DMS153 (cell line): ENCODE measurements at places on chromosomes 7 and 10.

- DNase-seq, result no peak
Measured at GRCh38 chr7:43546231-43546630, 36.7 kb upstream of the STK17A start.

DNA sequence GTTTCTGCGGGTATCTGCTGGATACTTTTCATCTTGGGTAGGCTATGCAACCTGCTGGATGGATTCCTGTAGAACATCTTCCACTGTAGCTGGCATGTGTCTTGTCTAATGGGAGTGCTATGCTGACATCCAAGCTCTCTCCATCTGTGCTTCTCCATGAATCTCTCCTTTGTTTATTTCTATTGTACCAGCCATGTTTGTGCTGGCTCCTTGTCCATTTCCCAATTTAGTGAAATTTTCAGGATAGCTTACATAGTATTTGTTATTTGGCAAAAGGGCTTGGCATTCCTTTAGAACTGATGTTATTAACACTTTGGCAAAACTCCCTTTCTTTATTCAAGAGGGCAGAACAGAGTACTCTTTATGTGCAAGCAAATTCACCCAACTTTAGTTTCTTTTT, 198.0 kb downstream of the CSTF2T start:
- DNase-seq, result no peak

DNA sequence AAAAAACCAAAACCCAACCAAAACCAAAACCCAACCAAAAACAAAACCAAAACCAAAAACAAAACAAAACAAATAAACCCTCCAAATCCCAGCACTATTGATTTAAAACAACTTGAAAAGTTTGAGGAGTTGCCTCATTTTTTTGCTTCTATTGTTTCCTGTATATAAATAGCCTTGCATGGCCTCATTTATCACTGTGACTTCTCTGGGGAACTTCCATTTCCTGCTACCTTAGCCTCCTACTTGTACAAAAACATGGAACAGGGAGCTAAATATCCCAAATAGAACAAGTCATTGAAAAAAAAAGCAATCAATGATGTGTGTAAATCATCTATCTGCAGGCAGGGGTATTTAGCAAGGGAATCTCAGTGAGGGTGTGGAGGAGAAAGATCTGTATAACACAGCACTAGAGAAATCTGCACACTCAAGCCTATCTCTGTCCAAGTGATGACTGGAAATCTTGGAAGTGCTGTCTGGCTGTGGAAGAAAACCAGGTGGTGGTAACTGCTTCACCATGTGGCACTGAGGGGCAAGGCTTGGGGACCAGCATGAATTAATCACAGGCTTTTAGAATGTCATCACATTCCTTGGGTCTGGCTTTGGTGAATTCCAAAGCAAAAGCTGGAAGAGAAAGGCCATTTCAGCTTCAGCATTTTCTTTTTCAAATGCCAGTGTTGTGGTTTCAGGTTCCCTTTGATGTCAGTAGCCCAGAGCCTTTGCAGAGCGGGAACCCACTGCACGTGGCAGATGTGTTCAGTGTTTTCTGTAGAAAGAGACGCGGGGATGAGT, 349.5 kb upstream of the ZNF32 start:
- no peak for DNase-seq

GRCh38 chr10:119542988-119543813, 682 bp upstream of the RGS10 start:
- DNase-seq, result no peak

DNA sequence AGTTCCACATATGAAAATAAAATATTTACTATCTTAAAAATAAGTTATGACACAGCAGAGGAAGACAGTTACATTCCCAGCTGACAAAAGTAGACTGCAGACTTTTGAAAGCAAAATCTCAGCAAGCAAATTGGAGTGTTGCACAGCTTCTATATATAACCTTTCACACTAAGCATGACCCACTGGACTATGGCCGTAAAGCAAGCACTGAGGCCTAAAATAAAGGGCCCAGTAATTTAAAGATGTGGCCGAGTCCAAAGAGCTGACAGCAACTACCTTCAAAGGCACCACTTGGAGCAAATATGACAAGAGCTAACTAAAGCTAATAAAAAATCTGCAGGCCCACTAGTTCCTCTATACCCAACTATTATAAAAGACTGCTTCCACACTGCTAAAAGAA, 6.5 kb downstream of the GDI2 start:
- DNase-seq, result no peak

DNA sequence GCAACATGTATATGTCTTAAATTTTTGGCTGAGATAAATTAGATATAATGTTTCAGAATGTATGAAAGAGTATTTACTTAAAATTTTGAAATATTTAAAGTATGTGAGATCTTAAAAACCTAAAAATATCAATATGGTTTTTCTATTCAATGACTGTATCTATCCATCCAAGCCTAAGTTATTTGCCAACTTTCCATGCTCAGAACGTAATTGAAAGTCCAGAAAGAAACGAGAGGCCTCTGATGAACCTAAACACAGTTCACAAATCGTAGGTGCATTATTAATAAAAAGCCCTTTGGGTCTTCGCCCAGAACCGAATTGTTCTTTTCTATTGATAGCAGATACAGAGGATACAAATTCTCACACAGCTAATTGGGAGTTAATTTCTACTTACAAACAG, 6.5 kb downstream of the SVIL start:
- no peak for DNase-seq

- no peak for DNase-seq
Measured at GRCh38 chr7:158469396-158470051, 118.1 kb downstream of the PTPRN2 start.

DNA sequence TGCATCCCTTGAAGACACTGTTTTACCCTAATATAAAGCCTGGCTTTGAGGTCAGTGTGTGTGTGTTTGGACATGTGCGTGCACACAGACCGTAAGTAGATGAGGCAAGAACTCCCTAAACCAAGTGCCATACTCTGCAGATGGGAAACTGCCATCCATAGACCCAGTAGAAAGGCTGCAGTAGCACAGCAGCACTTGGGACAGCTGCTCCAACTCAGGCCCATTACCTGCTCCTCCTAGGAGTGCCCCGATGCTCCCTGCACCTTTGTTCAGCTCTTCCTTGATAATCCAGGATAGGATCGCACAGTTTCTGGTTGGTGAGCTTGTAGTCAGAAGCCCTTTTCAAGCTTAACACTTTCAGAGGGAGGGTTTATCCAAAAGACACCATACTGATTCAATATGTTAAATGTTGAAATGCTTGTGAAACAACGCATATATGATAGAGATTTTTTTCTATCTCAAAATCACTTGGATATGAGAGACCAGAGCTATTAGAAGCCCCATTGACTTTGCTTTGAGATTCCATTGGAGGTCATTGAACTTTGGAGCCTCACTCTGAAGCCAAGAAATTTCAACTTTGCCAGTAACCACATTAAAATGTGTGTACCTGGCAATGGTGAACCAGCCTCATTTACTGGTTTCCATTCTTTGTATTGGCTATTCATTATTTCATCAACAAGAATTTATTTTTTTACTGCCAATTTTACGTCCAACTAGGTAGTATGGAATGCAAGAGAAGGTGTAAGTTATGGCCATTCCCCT, 757.0 kb upstream of the GALNT17 start:
- no peak for DNase-seq

DNA sequence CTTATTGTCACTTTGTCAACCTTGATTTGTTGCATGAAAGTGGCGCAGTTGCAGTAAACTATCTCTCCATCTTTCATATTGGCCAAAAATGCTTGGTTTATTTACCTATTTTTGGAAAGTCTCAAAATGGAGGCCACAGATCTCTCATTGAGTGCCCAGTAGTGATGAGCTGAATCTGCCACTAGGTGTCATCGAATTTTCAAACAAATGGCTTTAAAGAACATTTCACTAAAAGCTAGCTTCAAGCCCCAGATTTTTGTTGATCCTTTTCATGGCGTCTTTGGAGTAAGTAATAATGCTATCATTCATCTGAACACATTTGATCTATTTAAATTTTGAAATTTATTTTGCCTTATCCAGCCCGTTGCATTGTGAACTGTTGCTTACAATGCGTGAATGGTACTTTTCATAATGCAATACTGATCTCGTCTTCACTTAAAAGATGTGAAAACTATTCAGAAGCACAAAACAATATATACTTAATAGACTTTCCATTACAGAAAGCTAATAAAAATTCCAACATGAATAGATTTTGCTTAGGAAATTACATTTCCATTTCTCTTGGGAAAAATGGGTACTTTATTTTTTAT, 236.2 kb downstream of the DNAJB9 start:
- DNase-seq, result no peak

DNA sequence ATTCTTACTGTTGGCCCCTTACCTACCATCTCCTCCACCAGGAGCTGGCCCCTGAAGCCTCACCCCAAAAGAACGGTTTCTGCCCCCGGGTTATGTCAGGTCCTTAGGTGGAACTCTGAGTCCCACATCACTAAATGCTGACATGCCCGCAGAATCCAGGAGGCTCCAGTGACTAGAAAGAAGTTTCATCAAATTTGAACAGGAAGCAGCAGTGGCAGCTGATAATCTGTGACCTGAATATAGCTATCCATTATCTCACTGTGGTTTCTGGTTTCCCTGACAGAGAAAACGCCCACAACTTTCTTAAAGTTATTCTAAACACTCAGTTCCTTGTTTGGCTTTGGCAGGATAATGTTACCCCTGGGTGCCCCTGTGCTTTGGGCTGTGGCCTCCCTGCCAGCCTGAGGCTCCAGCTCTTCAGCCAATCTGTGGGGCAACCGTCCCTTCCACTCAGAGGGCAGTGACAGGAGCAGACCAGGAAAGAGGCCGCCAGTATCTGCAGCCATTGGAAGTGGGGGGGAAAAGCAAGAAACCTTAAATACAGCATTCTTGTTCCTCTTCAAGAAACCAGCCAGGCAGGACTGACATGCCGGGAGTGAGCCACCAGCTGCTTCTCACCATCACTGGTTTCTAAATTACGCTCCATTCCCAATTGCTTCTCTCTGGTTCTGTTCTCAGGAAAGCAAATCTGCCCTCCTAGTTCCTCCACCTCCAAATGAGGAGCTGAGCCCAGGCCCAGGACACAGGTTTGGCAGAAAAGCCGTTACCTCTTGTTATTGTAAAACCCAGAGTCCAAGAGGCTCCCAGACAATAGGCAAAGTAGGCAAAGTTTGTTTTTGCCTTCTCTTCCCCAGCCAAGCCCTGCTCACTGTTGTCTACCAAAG, 41.2 kb upstream of the VCL start:
- DNase-seq, result no peak
